ENCODE measurements at places on chromosomes 5 and 9. TPM values are rescaled to one million over a fixed set of nuclear protein-coding genes. Genes with fewer than 3 reads are reported as not detected.

DNA sequence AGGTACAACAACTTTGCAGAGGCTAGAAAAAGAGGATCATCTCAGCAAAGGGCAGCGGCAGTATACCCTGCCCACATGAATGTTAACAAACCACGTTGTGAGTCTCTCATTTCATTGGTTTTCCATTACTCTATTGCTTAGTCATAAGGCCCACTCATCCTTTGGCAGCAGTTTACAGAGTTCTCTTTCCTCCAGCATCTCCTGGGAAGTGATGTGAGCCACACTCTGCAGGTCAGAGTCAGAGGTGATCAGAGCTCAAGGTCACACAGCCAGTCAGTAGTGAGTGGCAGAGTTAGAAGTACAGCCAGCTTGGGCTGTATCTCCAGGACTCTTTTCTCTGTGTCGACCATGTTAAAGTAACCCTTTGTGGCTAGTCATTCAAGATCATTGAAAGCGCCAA is 599.6 kb upstream of the GRAMD2B start:
- DNase-seq = no peak

DNA sequence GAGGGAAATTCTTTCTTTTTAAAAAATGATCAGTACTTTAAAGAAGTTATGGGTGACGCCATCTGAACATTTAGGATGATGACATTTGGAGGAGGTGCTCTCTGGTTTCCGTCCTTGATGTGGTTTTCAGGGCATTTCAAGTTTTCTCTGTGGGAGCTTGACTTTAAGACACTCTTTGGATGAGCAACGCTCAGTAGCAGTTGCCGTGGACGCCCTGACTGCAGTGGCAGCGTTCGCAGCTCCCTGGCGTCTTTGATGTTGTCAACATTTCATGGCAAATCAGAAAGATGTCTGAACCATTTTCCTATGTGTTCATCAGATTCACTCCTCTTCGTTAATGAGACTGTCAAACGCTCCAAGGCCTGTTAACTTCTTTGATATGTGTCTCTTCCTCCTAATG is 86.1 kb downstream of the ZNF354C start:
- no peak for DNase-seq

GRCh38 chr9:127910613-127911205 is 6.1 kb downstream of the ST6GALNAC4 start:
- no peak for DNase-seq

DNA sequence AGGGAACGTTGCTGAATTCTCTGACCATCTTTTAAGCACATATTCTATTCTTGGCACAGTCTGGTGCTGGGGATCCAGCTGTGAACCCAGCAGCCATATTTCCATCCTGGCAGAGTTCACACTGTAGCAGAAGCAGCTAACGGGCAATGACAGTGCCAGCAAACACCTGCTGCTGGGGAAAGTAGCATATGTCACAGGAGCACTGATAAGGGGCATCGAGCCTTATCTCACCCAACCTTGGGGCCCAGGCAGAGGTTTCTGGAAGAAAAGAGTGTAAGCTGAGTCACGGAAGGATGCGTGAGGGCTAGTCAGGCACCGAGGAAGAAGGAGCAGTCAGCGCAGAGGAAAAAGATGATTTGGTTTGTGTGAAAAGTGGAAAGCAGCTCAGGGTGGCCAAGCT is 1.1 kb downstream of the NDOR1 start:
- no peak for DNase-seq

DNA sequence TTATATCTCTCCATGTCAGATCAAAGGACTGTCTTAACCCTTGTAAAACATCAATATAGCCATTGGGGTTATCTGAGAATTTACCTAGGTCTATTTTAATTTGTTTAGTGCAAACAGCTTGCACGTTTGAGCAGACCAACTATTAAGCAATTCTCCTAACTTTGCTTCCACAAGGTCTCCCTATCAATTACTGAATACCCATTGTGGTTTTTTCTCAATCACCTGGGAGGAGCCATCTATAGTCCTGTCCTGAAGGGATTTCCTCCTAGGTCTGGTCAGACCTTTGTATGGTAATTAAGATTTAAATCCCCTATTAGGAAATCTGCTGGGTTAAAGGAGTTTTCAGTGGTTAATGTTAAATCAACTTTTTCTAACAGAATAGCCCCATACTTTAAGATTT is 48.9 kb upstream of the S1PR3 start:
- no peak for DNase-seq

DNA sequence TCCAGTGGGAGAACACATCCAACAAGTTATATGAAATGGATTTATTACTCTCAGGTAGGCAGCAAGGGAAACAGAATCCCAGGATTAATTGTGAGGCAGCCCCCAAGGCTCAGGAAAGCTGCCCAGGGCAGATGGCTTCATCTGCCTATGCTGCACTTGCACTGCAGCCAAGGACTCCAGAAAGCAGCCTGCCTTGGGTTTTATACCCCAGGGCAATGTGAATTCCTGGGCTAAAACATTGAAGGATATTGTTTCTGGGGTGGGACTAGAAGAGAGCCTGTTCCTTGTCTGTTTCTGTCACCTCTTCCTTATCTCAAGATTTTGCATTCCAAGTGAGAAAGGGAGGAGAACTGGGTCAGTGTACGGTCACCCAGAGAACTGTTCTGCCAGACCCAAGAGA is 8.8 kb upstream of the CCL27 start:
- DNase-seq = no peak

GRCh38 chr5:80308526-80308925 is 11.3 kb upstream of the SPZ1 start:
- DNase-seq = no peak

GRCh38 chr5:139666551-139666950 is 18.4 kb downstream of the CXXC5 start:
- DNase-seq = no peak

- DNase-seq = no peak
Observed at GRCh38 chr9:122402874-122403273, 32.0 kb downstream of the PTGS1 start.

DNA sequence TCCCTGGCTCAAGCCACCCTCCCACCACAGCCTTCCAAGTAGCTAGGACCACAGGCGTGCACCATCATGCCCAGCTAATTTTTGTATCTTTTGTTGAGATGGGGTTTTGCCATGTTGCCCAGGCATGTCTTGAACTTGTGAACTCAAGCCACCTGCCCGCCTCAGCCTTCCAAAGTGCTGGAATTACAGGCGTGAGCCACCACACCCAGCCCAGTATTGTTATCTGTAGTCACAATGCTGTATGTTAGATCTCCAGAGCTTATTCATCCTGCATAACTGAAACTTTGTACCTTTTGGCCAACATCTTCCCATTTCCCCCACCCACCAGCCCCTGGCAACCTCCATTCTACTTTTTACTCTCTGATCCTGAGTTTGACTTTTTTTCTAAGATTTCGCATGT is 37.5 kb downstream of the CREBRF start:
- DNase-seq = no peak

- DNase-seq = no peak
Observed at GRCh38 chr9:104750185-104750767, 2.8 kb downstream of the NIPSNAP3A start.

DNA sequence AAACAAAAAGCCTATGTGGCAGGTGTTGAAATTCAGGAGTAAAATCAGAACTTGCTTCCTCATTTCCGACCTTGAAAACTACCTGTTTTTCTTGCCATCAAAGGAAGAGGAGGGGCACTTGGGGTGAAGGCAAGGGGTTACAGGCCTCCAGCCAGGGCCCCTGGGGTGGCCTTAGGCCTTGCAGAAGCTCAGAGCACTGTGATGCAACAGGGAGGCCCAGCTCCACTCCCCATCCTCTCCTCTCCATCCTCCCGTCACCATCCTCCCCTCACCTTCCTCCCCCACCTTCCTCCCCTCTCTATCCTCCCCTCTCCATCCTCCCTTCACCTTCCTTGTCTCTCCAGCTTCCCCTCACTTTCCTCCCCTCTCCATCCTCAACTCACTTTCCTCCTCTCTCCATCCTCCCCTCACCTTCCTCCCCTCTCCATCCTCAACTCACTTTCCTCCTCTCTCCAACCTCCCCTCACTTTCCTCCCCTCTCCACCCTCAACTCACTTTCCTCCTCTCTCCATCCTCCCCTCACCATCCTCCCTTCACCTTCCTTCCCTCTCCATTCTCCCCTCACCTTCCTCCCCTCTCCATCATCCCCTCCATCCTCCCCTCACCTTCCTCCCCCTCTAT is 111.6 kb downstream of the WNK2 start:
- DNase-seq = no peak

GRCh38 chr9:137276473-137277328 is 825 bp upstream of the TOR4A start:
- DNase-seq = no peak

- no peak for DNase-seq
Observed at GRCh38 chr5:53303105-53303504, 177.3 kb upstream of the FST start.

DNA sequence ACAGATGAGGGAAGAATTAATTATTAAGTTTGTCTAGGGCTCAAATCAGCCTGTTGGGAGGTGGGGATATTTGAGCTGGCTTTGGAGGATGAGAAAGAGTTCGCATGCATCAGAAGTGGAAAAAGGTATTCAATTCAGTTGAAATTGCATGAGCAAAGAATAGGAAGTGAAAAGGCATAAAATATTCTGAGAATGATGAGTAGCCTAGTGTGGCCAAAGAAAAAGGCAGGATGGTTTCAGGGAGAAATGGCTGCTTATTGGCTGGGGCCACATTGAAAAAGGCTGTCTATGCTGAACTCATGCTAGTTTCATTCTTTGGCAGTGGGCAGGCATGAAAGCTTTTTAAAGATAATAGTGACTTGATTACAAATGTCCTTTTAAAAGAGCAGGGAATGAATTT is 235.4 kb upstream of the RIOK2 start:
- no peak for DNase-seq

GRCh38 chr9:82354279-82354659 is 365.7 kb downstream of the SPATA31D1 start:
- DNase-seq = no peak

DNA sequence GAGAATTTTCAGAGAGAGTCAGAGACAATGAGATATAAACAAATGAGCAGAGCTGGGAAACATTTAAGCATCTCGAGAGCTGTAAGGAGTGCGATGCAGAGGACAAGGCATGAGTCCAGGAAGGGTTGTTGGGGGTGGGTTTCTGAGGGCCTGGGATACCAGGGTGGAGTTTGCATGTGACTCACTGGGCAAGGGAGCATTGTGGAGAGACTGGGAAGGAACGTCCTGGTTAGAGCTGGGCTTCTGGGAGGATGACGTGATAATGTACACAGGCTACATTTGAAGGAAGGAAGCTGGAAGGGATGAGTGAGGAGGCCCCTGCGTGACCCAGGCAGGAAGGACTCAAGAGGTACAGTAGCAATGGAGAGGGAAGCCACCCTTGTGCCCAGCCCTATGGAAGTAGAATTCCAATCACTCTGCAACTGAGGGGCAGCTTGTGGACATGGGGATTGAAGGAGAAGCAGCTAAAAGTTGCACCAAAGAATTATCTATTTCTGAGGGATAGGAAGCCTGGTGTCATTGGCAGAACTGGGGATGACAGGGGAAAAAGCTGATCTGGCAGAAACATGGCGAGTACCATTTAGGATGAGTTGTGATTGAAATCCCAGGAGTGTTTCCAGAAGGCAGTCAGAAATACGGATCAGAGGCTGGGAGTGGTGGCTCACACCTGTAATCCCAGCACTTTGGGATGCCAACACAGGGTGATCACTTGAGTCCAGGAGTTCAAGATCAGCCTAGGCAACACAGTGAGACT is 59.3 kb upstream of the AFAP1L1 start:
- no peak for DNase-seq

DNA sequence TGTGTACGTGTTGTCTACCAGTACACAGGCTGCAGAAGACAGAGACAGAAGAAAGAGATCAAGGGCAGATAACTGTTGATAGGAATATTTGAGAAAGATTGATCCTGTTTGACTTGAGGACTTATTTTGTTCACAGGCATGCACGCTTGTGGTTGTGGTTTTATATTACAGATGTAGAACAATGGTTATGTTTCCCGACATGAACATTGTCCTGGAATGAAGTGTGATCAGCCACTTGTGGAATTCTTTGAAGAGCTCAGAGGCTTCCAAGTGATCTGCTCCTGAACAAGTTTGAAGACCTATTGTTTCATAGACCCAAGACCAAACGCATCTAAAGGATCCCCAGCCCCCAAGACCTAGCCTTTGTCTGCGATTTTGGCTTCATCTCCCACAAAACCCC is 13.7 kb downstream of the TEX53 start:
- DNase-seq = no peak

- no peak for DNase-seq
Observed at GRCh38 chr9:114250235-114250568, 72.7 kb upstream of the ORM1 start.

DNA sequence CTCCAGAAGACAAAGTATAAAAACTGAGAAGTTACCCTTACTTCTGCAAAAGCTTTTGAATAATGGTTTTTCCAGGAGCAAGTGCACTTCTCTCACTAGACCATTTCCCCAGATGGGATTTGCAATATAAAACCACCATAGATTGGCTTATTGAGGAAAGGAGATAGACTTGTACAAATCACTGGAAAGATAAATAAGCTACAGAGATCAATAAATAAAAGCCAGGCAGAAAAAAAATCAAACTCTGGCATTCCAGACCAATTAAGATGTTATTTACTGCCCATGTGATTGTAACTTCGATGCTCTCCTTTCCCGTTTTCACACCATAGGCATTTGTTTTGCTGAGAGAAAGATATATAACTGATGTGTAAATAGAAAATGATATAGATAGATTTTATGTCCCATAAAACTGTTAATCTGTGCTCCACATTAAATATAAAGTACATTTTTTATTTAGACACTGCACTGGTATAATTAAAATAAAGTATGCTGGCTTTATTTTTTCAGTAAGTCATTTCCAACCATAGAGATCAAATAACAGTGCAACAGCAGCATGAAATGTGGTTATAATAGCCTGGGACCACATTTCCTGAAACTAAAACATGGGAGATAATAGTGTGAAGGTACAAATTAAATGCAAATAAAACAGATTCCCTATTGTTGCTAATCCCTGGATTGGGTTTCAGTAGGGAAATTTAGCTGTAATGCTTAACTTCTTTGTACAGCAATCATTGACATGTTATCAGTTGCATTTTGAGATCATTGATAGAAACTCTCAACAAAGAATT is 177.7 kb downstream of the NR2F1-AS1 start:
- DNase-seq = no peak

- no peak for DNase-seq
Observed at GRCh38 chr9:122463828-122464632, 13.7 kb downstream of the OR1J1 start.

DNA sequence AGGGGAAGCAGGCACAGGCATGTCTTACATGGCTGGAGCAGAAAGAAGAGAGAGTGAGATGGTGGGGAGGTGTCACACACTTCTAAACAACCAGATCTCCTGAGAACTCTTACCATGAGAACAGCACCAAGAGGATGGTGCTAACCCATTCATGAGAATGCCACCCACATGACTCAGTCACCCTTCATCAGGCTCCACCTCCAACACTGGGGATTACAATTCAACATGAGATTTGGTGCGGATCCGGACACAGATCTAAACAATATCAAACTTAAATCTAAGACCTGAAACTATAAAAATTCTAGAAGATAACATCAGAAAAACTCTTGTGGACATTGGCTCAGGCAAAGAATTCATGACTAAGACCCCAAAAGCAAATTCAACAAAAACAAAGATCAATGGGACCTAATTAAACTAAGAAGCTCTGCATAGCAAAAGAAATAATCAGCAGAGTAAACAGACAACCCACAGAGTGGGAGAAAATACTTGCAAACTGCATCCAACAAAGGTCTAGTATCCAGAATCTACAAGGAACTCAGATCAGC is 65.4 kb downstream of the SPATA31C2 start:
- no peak for DNase-seq

Gene SLC35D2
- 18.4 TPM for total RNA-seq

Gene FOXD4
- total RNA-seq = not detected

Gene RLN2
- total RNA-seq = not detected

Gene SLC34A1
- not detected for total RNA-seq

Gene DIRAS2
- not detected for total RNA-seq

Gene GPR21
- total RNA-seq = 1.7 TPM

Gene TPM2
- 199 TPM for total RNA-seq

Gene ACSL6
- 1.0 TPM for total RNA-seq
